ENCODE measurements at places on chromosomes 11 and 22.

DNA sequence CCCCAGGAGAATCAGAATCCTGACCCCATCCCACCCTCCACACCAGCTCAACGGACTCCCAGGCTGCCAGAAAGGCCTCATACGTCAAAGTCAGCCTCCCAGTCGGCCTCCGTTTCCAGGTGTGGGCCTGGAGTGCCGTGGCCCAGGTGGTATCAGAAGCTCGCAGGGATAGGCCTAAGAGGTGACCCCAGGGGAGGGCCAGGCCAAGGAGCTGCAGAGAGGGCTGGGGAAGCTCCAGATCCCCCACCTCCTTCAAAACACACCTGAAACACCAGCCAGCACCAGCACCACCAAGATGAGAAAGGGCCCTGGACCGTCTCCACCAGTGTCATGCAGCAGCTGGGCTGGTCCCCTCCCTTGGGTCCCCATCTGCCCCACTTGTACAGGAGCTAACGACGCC, 20.3 kb downstream of the ASCL2 start:
- DNase-seq, result no peak

GRCh38 chr11:80733790-80734189, 1293.0 kb upstream of the TENM4 start:
- no peak for DNase-seq

DNA sequence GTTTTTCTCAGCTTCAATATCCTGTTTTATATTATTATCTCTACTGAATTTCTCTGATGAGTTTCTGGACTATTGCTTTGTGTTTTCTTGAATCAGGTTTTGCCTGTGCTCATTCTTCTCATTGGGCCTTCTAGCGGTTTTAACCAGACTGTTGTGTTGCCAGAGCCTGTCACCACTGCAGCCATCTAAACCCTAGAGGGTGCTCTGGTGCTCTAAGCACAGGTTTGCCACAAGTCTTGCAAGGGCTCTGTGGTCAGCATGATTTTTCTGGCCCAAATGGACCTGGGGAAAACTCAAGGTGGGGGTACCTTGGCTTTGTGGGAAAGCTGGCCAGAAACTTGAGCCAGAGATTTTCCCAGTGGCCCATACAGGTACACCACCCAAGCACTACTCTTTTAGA, 52.4 kb upstream of the TYR start:
- DNase-seq, result no peak

DNA sequence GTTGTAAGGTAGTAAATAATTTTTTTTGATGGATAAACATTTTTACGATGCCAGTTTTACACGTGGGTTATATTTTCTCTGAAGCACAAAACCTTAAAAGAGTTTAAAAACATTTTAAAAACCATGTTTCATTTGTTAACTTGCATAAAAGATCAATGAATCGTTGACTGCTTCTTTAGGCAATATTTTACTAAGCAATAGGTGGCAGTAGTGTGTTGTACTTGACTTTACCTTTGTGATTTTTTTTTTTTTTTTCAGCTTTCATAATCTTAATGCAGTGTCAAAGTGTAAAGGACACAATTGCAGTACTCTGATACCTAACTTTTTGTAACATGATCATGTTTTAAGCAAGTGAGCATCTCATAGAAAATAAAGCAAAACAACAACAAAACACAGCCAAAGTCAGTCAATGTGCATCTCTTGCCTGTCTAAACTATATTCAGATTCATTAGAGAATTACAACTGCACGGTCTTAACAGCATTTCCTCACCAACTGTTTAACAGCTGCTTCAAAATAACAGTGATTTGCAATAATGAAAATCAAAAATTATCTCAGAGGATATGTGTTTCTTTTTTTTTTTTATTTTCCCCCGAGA, 27.7 kb downstream of the DNAJC24 start:
- peak; percentile 26 for DNase-seq

DNA sequence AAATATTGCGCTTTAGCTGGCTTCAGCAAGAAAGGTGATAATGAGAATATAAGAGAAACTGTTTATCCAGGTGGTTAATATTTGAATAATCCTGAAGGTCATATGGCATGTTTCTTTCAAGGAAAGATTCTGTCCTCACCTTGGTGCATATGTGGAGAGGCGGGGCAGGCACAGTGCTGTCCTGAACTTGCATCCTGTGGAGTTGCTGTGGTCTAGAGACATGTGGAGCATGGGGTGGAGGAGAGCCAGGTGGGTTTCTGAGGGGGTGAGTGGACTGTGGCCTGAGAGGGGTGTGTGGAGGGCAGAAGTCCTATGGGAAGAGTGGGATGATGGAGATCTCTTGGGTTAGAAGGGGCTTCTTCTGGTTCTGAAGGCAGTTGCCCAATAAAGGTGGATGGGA, 65.5 kb downstream of the GRIK4 start:
- DNase-seq, result no peak

DNA sequence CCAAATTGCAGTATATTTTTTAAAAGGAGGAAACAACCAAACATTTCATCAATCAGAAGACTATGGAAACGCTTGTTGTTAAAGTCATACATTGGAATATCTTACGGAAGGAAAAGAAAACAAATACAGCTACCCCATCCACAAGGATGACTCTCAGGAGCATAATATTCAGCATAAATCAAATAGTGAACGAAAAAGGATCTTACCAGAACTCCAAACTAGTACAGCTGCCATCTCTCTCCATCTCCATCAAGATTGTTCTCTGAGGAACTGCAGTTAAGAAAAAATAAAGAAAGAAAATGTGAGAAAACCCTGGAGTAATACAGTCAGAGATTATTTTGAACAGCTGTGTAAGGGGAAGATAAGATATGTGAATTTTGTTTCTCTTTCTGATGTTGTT, 299.8 kb upstream of the CNTN5 start:
- no peak for DNase-seq

DNA sequence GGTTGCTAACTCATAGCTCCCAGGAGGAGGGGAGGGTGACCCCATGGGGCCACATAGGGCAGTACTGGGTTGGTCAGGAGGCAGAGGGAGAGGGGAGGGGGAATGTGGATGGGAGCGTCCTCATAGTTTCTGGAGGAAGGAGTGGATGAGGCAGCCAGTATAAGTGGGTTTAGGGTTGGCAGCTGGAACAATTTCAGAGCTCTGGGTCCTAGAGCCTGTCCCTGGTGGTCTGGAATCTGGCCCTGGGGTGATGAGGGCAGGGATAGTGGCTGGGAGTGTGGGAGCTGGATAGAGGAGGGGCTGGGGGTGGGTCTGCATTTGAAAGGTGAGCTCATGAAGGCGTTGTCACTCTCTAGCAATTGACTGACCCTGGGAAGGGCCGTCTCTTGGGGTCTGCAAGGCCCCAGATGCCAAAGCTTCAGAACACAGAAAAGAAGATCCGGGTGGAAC, 5.3 kb upstream of the MRGPRG start:
- DNase-seq, result peak; percentile 8

- no peak for DNase-seq
These were observed 154.2 kb downstream of the MPPED1 start for GRCh38 chr22:43566021-43566420.

GRCh38 chr11:88098289-88098688, 77.0 kb downstream of the RAB38 start:
- DNase-seq, result no peak

DNA sequence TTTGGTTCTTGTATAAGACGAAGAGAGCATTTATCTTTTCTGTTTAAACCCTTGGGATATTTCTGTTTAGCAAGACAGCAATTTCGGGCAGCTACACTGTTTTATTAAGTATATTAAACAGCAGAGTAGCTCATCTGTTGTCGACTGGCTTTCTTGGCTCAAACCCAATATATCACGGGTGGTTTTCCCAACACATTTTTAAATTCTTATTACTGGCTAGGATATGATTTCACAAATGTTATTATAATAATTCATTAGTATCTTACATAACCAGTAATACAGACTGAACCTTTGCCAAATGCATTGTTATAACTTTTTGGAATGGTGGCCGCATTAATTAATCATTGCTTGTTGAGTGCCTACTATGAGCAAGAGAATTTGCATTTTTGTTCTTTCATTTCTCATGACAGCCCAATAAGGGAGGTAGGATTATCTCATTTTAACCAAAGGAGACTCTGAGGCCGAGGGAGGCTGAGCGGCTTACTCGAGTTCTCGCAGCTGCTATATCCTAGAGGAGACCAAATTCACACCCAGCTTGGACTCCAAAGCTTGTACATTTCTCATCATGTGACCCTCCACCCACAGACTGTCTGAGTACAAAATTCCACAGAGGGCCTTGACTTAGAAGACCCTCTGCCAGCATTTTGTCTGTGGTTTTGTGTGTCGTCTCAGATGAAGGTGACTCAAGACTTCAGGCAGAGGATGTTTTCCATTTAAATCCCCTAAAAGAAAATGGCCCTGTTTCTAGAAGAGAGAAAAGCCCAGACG, 304.9 kb downstream of the NTM start:
- peak; percentile 34 for DNase-seq

DNA sequence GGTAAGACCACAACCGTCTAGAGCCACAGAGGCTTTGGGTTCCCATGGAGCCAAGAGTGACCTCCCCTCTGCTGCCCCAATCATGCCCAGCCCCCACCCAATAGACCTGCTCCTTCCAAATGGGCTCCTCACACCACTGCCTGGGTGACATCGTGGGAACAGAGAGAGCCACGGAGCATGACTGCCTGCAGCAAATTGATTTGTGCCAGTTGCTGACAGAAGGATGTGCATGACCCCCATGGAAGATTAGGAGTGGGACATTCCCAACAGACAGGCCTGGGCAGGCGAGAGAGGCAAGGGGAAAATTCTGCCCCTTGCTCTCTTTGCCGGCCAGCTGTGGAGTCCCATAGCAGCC, 88.5 kb downstream of the TENM4 start:
- no peak for DNase-seq

Measured in AG20443 (cell line).